ENCODE measurements at places on chromosomes 7 and 10.

DNA sequence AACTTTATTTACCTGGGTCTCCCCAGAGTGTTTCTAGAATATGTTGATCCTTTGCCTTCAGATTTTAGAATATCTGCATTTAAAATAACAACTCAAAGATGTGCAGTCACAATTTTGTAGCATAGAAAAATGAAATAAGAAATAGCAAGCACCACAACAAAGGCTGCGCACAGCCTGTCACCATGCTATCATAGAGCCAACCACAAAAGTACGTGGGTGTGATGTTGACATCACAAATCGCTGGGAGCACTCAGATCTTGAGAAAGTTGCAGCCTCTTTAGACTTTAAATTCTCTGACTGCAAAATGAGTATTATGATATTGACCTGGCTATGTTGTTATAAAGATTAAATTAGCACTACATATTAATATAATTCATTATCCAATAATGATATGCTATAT is 177.9 kb downstream of the TNS3 start:
- no peak for DNase-seq

DNA sequence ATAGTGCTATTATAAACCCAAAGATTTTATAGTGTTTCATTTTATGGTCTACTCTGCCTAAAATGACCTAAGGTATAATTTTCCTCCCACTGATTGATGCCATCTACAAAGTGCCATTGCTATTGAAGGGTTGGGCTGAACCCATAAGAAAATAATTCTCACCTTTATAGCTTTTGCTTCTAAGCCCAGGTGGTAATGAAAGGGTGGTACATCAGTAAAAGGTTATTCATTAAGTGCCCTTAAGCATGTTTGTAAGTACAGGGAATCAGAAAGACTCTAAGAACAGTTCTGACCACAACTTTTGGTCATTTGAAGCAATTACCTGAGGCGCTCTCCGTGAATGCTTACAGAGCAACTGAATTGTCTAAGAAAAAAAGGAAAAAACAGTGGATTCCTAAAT is 1247.3 kb downstream of the NXPH1 start:
- DNase-seq = no peak

DNA sequence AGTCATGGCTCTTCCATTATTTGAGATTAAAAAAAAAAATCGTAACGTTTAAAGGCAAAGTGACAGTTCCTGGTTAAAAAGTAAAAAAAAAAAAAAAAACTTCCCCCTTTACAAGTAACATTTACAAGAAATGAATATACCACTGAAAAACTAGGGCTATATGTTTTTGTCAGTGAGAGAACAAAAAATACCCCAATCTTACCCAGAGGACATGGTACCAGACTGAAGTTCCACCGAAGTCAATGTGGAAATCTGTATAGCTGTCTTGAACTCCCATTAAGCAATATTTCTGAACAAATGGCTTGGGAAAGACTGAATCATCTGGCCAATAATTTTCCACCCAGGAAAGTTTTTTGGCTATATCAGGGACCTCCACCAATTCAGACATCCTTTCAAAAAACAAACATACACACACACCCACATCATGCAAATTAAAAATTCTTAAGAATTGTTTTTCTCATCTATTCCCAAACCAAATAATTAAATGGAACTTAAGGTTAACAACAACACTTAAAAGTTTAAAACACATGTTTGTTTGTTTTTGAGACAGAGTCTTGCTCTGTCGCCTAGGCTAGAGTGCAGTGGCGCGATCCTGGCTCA is 50.2 kb downstream of the KDM7A start:
- DNase-seq = no peak

- no peak for DNase-seq
Observed at GRCh38 chr7:99930376-99930775, 956 bp upstream of the GJC3 start.

DNA sequence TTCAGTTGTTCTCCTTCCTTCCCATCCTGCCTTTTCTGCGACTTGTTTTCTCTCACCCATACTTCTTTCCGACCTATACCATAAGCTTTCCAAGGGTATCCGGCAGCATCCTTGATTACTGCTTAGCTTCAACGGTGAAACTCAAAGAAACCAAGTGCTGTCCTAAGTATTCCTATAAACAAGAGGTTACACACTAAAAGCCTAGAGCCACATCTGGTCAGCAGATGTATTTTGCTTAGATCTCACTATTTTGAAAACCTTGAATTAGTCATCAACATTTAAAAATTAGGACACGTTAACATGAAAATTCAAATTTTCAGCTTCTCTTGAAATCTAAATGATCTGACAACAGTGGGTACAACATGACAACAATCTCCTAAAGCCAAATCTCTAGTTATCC is 20.0 kb downstream of the ARHGAP21 start:
- no peak for DNase-seq

DNA sequence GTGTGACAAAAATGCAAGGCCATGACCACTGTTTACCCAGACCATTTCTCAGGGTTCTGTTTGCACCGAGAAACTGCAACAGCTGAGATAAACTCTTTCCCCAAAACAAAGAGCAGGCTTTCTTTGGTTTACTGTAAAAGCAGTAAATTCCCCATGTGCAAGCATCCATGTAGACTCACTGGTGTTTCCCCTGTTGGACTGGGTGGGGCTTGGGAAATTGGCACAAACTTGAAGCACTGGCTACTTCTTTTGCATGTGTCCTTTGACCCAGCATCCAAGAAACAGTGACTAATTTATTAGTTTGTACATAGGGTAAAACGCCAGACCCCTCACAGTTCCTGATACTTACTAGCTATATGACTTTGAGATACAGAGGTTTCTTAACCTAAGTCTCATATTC is 12.3 kb downstream of the IQUB start:
- no peak for DNase-seq

- DNase-seq = no peak
Observed at GRCh38 chr7:129578829-129579228, 32.7 kb upstream of the NRF1 start.

DNA sequence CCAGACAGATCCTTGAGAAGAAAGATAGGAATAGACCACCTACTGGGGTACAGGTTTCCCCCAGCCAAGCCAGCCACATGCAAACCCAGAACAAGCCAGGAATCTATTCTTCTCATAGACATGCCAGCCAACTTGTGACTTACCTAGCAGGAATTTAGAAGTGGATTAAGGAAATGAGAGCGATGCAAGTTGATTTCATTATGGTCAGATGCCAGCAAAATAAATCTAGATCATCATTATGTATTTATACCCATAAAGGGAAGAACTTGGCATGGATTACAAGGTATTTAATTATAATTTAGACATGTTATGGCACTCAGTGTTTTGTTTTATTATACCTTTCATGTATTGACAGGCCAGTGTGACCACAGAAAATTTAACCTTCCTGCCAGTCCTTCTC is 32.8 kb downstream of the SLC35G1 start:
- no peak for DNase-seq

GRCh38 chr7:2032030-2032875 is 200.5 kb downstream of the MAD1L1 start:
- peak; percentile 28 for DNase-seq

DNA sequence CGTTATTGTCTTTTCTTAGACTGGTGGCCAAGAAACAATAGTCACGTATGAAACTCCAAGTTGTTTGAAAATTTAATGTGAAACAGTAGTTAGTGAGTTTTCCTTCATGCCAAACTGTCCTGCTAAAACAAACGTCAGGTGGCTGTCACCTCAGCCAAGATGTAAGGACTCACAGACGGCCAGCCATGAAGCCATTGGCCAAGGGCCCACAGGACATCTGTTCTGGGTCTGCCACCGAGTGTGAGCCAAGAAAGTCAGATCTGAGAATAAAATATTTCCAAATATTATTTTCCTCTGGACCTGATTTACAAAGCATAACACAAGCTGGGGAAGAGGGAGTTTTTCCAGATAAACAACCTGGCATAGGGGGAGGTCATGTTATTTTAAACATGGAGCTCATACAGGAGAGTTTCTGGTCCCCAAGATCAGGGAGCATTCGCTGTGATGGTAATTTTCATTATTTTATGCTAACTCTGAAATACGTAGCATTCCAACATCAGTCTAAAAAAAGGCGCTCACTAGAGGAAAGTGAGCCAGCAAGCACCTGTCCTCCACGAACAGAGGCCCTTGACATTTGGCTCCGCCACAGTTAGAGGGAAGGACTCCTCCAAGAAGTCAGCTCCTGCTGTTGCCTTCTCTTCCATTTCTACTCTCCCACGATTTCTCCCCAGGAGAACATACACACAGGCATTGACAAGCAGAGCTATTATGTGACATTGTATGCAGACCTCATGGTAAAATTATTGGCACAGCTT is 38.9 kb upstream of the LANCL2 start:
- no peak for DNase-seq

DNA sequence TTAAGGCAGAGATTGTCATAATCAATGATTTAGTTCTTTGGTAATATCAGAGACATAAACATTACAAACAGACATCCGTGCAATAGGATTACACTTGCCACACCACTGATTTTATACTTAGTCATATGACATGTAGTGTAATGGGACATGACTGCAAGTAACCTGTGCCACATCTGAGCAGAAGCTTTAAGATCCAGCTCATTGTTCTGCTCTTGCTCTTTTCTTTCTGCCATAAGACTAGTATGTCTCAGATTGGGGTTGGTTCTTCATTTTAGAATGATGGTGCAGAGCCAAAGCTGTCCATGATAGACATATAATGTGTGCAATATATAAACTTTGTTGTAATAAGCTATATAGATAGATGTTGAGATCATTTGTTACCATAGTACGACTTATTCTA is 119.7 kb upstream of the SEMA3A start:
- DNase-seq = no peak

GRCh38 chr10:15043674-15044073 is at the start of gene OLAH:
TSS of gene OLAH (plus strand) at chr10:15043943. CDS start at chr10:15047289, 3,346 bp downstream.
- DNase-seq = no peak

DNA sequence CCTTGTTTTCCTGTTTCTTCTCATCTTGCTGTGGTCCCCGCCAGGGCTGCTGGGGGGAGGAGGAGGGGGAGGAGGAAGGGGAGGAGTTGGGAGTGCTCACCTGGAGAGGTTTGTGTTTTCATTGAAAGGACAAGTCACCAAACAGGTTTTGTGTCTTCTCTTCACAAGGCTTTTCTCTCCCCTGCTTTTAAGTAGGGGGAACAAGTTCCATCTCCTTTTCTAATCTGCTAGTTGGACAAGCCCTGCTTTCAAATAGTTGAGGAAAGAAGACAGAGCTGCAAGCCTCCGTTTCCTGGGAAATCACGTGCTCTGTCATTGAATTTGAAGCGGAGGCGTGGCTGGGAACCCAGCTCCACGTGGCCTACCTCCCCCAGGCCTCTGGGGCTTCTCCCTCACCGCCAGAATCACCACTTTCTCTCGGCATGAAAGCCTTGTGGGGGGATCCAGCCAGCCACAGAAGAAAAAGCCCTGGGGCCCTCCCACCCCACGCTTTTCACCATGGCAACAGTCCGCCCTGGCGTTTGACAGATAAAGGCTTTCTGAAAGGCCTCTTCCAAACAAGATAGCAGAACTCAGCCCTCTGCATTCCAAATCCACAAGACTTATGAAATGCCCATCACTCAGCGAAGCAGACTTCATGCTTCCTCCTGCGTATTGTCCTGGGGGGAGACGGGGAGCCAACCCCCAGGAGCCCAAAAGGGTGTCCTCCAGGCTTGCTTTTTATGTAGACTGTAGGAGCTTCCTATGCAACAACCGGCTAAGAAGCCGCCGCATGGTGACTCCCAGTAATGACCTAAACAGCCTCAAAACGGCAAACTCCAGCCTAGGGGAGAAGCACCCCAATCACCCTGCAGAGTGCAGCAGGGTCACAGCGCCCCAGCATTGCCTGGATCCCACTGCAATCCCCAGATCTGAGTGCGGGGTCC is 51.7 kb downstream of the PROSER2 start:
- no peak for DNase-seq

DNA sequence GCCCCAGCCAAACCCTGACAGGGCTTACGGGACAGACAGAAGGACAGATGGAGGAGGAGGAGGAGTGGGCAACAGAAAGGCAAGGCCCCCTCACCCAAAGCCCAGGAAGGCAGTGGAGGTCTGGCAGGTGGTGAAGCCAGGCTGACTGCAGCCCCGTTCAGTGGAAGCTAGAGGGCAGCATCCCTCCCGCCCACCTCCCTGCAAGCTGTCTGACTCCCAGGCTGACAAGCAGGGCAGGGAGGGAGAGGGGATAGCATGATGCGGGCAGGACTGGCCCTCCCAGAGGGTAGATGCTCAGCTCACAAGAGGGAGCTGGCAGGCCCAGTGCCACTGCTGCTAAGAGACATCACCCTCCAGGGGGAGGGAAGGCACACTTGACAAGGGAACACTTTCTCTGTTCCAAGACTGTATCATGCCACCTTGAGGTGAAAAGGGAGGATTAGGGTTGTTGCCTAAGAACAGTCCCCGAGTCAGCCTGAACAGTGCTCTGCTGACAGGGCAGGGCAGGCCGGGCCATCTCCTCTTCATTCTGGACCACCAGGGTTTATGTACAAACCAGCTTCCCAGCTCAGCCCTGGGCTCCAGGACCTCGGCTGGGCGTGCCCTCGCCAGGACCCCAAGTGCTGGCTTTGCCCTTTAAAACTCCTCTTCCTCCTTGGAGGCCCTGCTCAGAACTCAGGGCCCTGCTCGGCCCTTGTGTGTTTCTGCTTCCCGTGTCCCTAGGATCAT is 61.8 kb downstream of the RASGEF1A start:
- peak; percentile 91 for DNase-seq

GRCh38 chr10:63115732-63116383 is 17.3 kb upstream of the NRBF2 start:
- peak; percentile 51 for DNase-seq

- DNase-seq = no peak
Observed at GRCh38 chr10:79184145-79184625, 115.4 kb downstream of the ZMIZ1 start.

DNA sequence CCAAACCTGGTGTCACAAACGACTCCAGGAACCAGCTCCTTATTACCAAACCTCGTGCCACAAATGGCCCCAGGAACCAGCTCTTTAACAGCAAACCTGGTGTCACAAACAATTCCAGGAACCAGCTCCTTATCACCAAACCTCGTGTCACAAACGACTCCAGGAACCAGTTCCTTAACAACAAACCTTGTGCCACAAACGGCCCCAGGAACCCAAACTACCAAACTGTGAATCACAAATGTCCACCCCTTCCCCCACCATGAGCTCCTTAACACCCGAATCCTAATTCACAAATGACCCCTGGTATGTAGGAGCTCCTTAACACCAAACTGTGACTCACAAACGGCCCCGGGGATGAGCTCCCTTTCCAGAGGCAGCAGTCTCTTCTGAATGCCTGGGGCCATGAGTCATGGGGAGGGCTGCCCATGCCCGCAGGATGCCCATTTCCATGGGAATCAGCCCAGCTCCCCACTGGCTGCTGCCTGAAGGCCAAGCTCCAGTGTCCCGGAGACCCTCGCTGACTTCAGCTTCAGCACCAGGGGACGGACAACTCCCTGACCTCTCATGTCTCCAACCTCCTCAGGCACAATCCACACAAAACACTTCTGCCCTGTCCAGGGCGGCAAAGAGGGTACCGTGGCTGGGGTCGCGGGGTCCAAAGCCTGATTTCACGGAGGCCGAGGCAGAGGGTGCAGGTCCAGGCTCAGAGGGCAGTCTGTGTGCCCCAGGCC is 213.1 kb downstream of the ELFN1 start:
- no peak for DNase-seq

- no peak for DNase-seq
Observed at GRCh38 chr7:133804127-133804526, 323.0 kb upstream of the LRGUK start.
